ENCODE measurements at places on chromosomes 7 and 10.

DNA sequence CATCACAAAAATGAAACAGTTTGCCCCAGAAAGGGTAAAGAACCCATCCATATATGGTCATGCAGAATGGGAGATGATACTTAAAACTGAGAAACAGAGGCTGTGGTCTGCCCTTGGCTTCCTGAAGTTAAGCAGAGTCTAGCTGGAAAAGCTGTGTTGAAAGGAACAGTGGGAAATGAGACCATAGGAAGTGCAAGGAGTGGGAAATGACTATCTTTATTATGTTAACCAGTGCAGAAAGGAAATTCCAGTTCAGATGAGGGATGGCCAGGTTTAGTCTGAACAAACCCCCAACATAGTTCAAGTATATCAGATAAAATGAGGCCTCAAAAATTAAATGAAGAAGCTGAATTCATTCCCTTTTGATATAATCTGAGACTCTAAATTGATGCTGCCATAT is 112.2 kb upstream of the TARP start:
- no peak for DNase-seq

DNA sequence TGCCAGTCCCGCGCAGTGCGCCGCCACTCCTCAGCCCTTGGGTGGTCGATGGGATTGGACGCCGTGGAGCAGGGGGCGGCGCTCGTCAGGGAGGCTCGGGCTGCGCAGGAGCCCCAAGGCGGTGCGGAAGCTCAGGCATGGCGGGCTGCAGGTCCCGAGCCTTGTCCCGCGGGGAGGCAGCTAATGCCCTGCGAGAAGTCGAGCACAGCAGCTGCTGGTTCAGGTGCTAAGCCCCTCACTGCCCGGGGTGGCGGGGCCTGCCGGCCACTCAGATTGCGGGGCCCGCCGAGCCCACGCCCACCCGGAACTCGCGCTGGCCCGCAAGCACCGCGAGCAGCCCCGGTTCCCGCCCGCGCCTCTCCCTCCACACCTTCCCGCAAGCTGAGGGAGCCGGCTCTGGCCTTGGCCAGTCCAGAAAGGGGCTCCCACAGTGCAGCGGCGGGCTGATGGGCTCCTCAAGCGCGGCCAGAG is 14.4 kb upstream of the WASL start:
- DNase-seq, result no peak

DNA sequence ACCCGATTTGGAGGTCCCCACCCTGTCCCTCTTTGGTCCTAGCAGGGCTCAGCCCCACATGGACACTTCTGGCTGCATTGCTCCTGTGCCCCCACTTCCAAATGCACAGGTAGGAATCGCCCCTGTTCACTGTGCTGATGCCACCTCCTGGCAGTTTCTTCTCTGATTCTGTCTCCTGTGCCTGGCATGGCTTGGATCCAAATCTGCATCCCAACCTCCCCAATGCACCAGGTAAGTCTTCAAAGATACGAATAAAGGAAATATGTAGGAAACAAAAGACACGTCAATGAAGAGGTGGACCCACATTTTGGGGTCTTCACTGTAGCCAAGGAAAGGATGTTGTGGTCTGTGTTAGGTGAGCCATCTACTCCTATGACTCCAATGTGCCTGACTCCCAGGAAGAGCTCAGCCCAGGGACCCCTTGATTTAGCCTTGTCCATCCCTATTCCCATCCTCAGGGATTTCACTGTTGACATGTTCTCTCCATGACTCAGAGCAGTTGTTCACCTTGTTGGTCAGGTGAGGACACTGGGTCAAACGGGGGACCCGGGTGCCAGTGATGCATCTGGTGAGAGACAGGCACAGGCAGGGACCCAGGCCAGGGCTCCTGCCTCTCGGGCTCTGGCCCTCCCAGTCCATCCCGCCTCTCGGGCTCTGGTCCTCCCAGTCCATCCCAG is 341.8 kb downstream of the CXCL12 start:
- no peak for DNase-seq

GRCh38 chr7:30331338-30331737 is 46.9 kb downstream of the ZNRF2 start:
- DNase-seq, result no peak

- DNase-seq, result no peak
These were observed 163.7 kb downstream of the AHR start for GRCh38 chr7:17462131-17462631.

- DNase-seq, result no peak
These were observed 316.3 kb downstream of the PARD3 start for GRCh38 chr10:34498821-34499220.

DNA sequence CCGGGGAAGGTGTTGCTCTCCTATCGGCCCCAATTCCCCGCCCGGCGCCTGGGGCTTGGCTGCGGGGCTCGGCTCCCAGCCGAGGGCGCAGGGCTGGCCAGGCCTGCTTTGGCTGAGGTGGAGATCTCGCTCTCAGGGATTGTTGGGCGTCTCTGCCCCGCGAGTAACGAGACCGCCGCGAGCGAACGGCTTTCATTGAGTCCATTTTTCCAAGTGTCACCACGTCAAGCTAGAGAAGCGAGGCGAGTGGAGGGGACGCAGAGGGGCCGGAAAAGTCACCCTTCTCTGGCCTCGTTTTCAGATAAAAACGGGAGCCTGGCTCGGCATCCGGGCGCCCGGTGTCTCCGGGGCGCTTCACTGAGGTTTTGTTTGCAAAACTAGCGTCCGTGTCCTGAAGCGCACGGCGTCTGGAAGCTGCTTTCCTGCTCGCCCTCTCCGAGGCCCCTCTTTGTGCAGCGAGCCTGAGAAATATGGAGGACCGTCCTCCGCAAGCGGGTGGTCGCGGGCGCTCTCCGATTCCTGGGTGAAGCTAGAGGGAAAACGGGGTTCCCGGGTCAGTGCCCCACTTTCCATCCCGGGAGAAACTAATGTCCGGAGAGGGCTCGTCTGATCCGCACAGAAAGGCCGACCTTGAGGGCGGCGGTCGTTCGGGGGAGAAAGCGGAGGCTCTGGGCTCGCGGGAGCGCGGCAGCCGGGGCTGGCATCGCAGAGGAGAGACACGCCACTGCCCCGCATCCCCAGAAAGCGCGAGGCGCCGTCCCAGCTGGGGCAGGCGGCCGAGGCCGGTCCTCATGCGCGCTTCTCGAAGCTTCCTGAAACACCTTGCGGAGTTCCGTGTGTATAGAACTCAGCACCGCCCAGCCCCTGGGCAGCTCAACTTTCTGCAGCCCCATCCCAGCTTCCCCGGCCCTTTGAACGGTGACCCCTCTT is 3.5 kb upstream of the EN2 start:
- DNase-seq, result no peak

DNA sequence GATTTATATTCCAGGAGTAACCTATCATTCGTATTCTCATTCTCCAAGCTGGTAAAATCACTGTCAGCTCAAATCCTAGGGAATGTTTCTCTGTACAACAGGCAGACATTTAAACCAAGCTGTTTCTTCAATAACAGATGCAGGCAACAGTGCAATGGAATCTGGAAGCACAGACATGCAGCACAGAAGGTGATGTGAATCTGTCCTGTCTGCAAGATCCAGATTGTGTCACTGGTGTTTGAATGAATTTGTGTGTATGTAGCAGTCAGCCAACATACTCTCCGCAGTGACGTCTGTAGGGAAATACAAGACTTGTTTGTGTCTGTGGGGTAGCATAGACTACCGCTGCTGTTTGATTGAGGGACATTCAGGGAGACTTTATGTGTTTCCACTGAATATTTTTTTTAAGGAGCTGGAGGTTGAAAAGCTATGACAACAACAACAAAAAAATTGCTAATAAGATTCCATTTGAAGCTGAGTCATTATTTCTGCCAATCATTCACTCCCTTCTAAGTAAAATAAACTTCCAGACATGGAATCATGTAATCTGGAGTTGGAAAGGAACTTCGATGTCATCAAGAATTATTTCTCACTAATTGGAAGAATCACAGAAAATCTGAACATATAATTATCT is 122.9 kb upstream of the MYO3A start:
- DNase-seq, result no peak

DNA sequence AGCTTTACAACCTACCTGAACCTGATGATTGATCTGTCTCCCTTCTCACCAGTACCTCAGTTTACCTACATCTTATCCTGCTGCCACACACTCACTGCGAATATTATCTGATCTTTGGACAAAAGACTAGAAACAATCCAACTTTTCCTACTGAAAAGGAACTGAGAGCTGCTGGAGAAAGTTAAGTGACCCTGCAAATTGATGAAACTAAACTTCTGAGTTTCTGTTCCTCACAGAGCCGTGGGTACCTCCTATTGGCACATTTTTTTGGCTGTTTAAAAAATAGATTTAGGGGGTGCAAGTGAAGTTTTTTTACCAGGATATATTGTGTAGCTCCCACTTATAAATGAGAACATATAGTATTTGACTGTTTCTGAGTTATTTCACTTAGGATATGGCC is 66.0 kb upstream of the STARD3NL start:
- DNase-seq, result no peak

GRCh38 chr7:92611735-92612134 is 21.5 kb upstream of the FAM133B start:
- no peak for DNase-seq

DNA sequence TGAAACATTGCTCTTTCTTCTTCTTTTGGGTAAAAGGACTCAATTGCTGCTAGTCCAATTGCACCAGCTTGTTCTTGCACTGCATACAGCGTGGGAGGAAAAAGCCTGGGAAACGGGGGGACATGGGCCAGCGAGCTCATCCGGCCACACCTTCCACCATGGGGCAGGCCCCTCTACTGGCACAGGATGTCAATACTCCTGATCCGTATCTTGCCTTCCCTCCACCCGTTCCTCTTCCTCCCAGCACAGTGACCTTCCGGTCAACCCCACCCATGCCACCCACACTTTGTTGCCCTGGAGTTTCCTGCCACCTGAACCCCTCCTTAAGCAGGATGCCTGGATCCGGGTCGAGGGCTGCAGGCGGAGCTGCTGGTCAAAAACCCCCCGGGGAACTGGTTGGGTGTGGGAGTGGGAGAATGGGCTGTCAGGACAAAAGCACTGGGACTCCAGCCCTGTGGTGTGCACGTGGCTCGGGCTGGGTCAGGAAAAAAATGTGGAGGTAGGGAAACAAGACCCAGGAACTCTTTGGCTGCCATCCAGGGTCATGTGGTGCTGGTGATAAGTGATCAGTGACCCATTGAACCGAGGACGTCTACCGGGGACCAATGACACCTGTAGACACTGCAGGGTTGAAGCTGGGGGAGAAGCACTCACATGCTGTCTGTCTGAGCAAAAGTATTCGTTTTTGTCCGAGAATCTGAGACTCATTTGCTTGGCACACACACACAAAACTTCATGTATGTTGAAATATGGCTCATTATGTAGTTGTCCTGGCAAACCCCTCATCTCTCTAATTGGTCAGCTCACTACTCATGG is 8.1 kb downstream of the IL2RA start:
- DNase-seq, result no peak

DNA sequence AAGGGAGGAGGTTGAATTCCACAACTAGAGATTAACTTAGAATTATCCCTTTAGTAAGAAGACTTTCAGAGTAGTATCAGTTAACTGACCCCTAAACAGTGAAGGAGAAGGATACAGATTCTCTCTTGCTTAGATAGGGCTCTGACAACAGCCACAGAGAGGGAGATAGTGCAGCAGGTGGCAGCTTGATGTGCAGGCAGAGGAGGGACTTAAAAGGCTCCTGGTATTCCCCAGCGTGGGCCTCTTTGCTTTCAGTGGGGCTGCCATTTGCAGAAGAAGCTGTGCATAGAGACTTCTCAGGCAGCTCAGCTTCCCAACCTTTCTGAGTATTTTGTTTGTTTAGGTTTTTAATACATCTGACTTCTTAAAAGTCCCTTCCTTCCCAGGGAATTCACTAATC is 16.0 kb downstream of the FZD1 start:
- no peak for DNase-seq

DNA sequence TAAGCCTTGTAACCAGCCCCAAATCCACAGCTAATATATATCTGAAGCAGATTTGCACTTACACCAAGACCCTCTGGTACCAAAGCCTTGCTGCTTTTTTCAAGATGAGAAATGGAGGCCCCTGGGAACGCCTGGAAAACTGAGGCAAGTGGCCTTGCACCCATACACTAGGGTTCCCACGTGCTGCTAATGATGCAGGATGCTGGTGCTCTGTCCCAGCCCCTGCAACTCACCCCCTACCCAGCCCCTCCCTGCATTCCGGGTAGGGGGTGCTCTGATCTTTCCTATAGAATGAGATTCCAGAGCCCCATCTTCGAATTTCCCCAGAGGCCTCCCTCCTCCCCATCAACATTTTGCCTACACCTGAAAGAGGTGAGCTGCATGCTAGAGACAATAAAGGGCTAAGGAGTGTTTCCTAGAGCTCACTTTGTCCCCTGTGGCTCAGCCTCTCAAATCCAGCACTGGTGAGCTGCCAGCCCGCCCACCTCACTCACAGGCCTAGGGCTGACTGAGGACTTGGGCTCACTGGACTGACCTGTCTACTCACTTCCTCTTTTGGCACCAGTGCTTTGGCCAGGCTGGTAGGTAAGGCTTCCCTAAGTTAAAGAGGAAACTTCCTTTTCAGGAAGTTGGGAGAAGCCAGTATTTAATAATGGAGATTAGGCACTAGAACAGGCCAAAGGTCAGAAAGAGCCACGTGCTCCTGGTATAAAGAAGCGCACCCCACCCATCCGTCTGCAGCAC is 9.8 kb downstream of the RBP4 start:
- DNase-seq, result no peak

GRCh38 chr10:60490013-60490412 is 100.3 kb upstream of the ANK3 start:
- DNase-seq, result no peak

DNA sequence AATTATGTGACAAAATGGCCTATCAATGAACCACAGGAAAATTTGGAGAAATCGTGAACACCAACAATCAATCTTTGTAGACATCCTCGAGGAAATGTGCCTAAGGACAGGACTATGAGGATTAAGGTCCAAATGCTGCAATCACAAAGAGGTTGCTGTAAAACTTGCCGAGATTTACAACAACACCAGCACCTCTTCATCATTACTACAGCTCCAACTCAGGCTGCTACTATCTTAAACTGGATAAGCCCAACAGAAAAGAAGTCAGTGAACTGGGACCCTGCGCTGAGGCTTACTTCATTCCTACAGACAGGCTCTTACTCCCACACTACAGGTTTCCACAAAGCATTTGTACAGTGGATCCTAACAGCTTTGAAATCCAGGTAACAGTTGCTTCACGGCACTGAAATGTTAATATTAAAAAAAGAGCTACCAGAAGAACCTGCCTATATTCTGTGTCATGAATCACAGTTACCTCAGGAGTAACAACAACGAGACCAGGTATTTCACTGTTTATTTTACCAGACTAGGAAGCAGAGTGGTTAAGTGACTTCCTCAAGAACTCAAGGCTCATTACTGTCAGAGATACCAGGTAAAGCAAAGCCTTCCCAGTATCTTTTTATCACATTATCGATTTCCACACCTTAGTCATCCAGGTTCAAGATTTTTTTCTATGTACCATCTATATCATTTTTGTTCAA is 23.9 kb downstream of the CACUL1 start:
- no peak for DNase-seq

GRCh38 chr7:135650831-135651573 is 11.3 kb upstream of the STMP1 start:
- no peak for DNase-seq

DNA sequence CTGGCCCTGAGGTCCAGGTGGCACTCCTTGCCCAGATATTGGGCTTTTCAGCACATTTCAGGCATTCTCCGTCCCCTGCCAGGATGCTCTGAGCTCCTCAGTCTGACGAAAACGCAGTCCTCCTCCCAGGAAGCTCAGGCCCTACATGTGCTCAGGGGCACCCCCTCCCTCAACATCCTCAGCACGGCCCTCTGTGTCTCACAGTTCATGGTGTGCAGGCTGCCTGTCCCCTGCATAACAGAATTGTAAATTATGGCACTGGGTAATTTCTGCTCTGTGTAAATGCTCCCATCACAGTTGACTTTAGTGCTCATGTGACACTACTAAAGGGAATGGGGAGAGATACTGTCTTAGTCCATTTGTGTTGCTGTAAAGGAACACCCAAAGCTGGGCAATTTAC is 563.8 kb downstream of the DNAJB6 start:
- no peak for DNase-seq
